Vagina (tissue), 2 donors: ENCODE measurements at places on chromosomes 6 and 20. TPM values are rescaled to one million over a fixed set of nuclear protein-coding genes. Genes with fewer than 3 reads are reported as not detected.

The ALDH8A1 gene
- not detected for total RNA-seq

The CST7 gene
- total RNA-seq = 3.7 TPM

The CEP85L gene
- total RNA-seq = 11.8 TPM

GRCh38 chr6:20534295-20535262 lies at the start of gene CDKAL1:
Gene CDKAL1, plus strand, starts transcription at chr6:20534457. Its CDS starts 11,894 bp downstream, at chr6:20546351.
- DNase-seq = peak; percentile 91

- DNase-seq = no peak
Observed at GRCh38 chr6:121651420-121651819, 216.0 kb downstream of the GJA1 start.

DNA sequence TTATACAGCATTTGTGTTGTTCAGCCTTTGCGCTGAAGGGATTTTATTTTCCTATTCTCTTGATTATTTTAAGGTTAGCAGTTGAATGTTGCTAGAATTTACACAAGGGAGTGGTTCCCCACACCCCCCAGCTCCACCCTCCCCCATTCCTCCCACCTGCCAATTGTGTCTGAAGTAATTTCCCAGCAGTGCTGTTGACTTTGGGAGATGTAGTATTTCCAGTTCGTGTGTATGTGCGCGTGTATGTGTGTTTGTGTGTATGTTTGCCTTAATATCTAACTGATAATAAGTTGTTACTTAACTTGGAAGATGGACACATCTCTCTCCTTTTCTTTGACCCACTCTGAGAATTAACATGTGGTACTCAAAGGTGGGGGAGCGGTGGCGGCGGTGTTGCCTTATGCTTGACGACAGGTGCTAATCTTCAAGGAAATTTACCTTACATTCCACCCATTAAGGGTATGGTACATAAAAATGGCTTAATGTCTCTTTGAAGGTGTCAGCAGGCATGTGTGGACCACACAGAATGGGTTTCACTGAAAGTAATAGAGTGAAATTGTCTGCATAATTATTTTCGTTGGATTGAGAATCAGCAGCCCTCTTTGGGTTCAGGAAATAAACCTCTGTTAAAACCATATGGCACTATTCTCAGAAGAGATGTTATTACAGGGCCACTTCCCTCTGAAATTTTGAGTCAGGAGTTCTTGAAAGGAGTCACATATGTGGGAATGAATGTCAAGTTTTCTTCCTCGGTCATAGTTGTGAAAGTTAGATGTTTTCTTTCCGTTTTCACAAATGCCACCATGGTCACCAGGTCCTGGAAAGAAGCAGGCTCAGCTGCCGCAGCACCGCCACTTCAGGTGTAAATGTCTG lies 95.6 kb upstream of the SUPT3H start:
- DNase-seq = no peak

DNA sequence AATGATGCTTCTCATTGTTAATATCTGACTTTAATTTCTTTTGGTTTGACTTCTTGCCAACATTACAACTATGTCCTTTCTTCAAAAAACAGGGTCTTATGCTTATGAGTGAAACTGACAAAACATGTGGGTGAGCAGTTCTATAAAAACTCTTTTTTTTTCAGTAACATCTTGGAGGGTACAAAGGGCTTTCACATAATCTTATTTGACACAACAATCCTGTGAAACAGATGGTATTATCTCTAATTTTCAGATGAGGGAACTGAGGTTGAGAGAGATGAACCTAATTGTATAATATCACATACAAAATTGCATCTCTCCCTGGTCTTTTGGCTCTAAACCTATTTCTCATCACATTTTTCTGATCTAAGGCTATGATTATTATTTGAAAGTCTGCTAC lies 38.3 kb downstream of the MAPK14 start:
- DNase-seq = no peak

DNA sequence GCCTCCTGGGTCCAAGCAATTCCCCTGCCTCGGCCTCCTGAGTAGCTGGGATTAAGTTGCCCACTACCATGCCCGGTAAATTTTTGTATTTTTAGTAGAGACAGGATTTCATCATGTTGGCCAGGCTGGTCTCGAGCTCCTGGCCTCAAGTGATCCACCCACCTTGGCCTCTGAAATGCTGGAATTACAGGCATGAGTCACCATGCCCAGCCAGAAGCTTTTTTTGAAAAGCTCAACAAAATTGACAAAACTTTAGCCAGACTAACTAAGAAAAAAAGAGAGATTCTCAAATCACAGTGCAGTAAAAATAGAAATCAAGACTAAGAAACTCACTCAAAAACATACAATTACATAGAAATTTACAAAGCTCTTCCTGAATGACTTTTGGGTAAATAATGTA lies 420.6 kb downstream of the COL12A1 start:
- DNase-seq = no peak

- DNase-seq = no peak
Observed at GRCh38 chr20:41938353-41938752, 320.2 kb upstream of the CHD6 start.

- no peak for DNase-seq
Observed at GRCh38 chr6:158002951-158003853, 21.5 kb downstream of the SYNJ2 start.
